ENCODE measurements at places on chromosomes 6 and 20.

DNA sequence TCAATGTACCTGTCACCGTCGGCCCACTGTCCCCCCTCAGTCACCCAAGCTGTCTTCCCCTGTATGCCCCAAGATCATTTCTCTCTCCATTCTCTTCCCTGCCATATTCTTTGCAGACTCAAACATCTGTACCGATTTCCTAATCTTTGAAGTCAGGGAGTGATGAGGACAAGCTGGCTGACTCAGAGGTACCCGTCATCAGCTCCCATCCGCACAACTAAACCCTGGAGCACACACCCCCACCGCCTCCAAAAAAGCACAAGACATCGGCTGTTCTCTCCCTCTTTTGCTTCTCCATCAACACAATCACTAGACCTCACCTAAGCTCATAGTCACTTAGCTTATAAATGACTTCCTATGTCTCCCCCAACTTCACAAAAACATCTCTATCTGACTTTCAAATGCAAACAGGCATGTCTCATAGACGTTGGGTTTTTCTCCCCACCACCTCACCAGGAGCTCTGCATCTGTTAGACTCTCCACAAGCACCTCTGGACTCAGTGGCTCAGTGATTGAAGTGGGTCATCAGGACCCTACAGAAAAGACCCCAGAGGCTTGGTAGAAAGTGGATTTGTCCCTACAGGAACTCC, 11.5 kb upstream of the NFATC2 start:
- peak; percentile 90 for DNase-seq

GRCh38 chr6:50843842-50844241, 25.2 kb downstream of the TFAP2B start:
- DNase-seq: no peak

- no peak for DNase-seq
Observed at GRCh38 chr6:107832151-107833056, 8.3 kb upstream of the SCML4 start.

- DNase-seq: no peak
Observed at GRCh38 chr6:32271429-32271828, 47.6 kb upstream of the NOTCH4 start.

DNA sequence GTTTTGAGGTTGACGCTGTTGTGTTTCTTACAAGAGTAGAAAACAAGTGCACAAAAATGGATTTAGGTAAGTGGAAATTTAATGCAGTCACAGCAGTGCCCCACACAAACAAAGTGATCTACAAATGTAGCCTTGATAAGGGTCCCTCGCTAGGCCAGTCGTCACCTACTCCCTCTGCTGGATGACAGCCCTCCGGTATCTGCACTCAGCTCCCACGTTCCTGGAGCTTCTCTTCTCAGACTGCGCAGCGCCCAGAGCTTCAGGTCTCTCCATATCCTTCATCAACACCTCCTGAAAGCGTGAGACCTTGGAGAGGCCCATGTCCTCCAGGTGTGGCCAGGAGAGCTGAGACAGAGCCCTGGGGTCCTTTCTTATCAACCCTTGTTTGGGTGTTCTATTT, 58.3 kb upstream of the MAP3K4 start:
- no peak for DNase-seq

DNA sequence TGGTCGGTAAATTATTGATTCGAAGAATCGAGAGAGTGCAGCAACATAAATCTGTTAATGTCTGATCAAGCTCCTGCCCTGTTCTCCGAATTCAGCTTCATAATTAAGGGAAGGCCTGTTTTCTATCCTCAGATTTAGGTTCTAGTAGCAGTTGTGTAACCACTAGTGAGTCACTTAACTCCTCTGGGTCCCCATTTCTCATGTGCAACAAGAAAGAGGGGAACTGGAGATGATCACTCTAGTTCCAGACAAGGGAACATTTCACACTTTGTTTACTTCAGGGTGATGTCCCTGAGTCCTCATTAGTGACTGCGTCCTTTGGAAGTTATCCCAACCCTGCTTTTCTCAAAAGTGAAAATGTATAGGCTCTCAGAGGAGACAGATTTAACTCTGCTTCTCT, 68.1 kb upstream of the RNF146 start:
- DNase-seq: no peak

DNA sequence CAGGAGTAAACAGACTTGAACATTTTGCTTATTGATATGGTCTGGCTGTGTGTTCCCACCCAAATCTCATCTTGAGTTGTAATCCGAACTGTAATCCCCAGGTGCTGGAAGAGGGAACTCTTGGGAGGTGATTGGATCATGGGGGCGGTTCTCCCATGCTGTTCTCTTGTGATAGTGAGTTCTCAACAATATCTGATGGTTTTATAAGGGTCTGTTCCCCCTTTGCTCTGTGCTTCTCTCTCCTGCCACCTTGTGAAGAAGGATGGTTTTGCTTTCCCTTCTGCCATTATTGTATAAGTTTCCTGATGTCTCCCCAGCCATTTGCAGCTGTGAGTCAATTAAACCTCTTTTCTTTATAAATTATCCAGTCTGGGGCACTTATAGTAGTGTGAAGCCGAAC, 40.0 kb downstream of the MYLIP start:
- peak; percentile 54 for DNase-seq

DNA sequence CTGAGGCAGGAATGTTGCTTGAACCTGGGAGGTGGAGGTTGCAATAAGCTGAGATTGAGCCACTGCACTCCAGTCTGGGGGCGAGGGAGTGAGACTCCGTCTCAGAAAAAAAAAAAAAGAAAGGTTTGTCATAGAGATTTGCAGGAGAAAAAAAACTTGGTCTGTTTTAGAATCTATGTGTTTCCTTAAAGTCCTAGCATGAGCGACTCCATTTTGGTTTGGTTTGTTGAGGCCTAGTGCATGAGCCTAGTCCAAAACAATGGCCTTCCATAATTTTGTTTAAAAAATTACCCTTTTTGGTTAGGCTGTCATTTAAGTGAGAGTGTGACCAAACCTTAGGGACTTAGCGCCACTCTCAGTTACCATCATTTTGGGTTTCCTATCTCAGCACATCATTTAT, 8.2 kb upstream of the GNMT start:
- DNase-seq: no peak

DNA sequence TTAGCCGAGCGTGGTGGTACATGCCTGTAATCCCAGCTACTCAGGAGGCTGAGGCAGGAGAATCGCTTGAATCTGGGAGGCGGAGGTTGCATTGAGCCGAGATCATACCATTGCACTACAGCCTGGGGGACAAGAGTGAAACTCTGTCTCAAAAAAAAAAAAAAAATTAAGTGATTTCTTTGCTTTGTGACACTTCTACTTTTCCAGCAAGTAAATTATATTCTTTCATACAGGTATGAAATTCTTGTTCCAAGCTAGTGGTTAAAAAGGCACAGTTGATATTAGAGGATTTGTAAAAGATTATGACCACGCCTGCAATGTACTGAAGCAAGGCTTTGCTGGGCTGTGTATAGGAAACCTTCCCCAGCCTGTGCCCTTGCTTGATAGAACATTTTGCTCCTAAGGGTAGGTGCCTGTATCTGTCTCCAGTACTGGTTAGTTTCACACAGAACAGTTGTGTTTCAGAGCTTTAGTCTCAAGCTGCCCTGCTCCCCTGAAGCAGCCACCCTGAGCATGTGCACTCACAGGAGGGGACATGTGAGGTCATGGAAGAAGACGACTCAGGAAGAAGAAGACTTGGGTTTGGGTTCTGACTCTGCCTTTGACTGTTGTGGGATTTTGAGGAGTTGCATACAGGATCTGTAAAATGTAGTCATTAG, 10.2 kb downstream of the PTPN1 start:
- DNase-seq: no peak

GRCh38 chr6:33075568-33076405, at the start of gene HLA-DPB1:
HLA-DPB1 (plus strand) TSS chr6:33075990; CDS start chr6:33076042, 52 bp downstream.
- DNase-seq: peak; percentile 69

DNA sequence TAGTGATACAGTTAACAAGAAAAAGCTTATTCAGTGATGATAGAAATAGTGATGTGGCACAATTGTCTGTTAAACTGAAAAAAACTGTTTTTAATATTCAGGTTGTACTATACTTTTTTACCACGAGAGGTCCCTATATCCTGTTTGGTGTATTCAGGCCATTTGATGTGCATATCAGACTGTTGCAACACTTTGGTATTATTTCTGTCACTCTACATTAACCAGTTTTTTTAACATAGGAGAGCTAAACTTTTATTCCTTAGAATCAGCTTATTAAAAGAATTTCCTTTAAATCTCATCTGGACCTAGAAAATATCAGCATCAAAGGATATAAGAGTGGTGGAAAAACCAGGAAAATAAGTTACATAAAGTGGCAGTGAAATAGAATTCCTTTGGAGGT, 36.8 kb downstream of the TSPYL4 start:
- DNase-seq: peak; percentile 68

DNA sequence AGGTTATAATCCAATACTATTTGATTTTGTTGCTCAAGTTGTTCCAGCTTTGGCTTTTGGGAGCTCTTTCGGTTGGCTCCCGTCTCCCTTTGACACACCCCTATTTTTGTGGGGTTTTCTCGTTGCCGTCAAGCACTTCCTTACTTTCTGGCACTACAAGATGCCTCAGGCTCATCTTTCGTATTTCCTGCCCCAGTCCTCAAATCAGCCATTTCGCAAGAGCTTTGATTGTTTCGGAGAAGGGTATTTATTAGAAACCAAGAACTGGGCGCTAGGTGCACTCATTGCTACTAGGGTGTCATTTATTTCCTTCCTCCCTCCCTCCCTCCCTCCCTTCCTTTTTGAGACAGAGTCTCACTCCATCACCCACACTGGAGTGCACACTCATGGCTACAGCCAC, 13.3 kb upstream of the SOX12 start:
- DNase-seq: no peak

GRCh38 chr6:158970640-158971275, 29.2 kb downstream of the RSPH3 start:
- no peak for DNase-seq

GRCh38 chr20:16158976-16159286, 414.3 kb downstream of the KIF16B start:
- no peak for DNase-seq

GRCh38 chr20:63502671-63503172, 3.8 kb upstream of the EEF1A2 start:
- DNase-seq: no peak

- no peak for DNase-seq
Observed at GRCh38 chr20:1017677-1018076, 15.6 kb upstream of the RSPO4 start.

DNA sequence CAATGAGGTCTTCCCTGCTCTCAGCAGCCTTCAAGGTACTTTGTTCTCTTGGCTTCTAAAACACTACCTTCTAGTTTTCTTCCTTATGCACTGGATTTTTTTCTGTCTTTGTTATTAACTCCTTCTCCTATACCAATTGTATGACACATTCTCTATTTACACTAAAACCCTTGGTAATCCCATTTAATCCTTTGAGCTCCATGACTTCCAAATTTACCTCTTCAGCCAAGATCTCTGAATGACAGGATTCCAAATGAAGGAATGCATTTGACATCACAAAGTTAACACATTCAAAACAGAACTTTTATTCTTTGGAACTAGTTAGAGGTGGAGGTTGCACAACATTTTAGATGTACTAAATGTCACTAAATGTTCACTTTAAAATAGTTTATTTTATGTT, 86.6 kb upstream of the SAMD5 start:
- DNase-seq: no peak

DNA sequence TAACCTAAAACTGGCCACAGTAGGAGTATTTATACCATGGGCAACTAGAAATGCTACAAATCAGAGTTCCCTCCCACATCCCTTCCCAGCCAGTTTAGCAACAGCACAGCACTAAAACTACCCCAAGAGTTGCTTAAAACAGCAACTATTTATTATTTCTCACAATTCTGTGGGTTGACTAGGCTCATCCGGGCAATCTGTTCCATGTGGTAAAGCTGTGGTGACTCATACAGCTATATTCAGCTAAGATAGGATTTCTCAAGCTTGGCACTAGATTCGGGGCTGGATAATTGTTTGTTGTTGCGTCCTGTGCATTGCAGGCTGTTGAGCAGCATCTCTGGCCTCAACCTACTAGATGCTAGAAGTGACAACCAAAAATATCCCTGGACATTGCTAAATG, 8.6 kb upstream of the HECA start:
- DNase-seq: peak; percentile 75

- peak; percentile 25 for DNase-seq
Observed at GRCh38 chr20:35001596-35002362, 46.1 kb downstream of the MYH7B start.

DNA sequence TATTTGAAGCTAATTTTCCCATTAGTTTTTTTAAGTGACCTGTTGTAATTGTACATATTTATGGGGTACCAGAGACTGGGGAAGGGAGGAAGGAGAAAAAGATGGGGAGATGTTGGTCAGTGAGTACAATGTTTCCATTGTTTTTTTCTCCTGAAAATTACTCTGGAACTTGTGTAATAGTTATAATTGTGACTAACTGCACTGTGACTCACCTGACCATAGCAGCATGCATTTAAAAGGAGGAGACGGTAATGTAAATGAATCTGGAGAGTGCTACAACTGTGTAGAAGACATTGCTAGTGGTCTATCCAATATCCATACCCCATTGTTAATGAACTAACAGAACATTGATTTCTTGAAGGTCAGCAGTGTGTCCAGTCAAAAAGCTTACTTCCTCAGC, 133.4 kb downstream of the RFPL4B start:
- peak; percentile 86 for DNase-seq

GRCh38 chr6:109093732-109094415, 772 bp downstream of the SESN1 start:
- DNase-seq: peak; percentile 48

GRCh38 chr20:31576751-31577150, 28.3 kb upstream of the ID1 start:
- no peak for DNase-seq

DNA sequence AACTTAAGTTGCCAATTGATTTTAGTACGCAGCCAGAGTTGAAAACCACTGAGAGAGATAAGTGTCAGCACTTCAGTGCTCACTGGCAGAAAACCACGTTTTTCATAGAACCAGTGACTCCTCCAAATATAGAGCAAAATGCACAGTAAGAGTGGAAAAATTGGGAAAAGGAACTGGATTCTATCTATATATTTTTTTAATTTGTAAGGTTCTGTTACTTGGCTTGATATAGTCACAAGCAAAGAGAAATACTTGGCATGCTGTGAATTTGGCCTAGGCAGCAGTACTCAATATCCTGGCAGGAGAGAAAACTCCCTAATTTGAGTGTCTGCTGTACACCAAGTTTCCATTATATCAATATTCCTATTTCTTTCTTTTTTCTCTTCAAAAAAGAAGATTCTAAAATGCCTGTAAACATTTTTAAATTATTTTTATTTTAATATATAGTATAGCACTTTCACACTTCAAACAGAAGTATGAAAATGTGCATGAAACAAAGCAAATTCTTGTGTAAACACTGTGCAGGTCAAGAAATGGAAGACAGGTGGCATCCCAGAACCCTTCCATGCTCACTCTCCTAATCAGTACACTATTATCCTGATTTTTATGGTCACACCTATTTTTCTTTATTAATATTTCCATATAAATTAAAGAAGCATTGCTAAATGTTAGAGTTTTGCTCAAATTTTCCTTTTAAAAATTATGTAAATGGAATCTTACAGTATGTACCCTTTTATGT, 561.8 kb upstream of the RNF217 start:
- no peak for DNase-seq

- DNase-seq: no peak
Observed at GRCh38 chr20:52948491-52948890, 23.7 kb upstream of the TSHZ2 start.

GRCh38 chr20:48703107-48703506, 124.7 kb downstream of the PREX1 start:
- no peak for DNase-seq

- DNase-seq: peak; percentile 69
Observed at GRCh38 chr6:38155621-38156204, 336.2 kb downstream of the ZFAND3 start.

GRCh38 chr20:24702501-24703283, 233.3 kb downstream of the SYNDIG1 start:
- DNase-seq: no peak
